ENCODE measurements at places on chromosomes 5 and 9.

DNA sequence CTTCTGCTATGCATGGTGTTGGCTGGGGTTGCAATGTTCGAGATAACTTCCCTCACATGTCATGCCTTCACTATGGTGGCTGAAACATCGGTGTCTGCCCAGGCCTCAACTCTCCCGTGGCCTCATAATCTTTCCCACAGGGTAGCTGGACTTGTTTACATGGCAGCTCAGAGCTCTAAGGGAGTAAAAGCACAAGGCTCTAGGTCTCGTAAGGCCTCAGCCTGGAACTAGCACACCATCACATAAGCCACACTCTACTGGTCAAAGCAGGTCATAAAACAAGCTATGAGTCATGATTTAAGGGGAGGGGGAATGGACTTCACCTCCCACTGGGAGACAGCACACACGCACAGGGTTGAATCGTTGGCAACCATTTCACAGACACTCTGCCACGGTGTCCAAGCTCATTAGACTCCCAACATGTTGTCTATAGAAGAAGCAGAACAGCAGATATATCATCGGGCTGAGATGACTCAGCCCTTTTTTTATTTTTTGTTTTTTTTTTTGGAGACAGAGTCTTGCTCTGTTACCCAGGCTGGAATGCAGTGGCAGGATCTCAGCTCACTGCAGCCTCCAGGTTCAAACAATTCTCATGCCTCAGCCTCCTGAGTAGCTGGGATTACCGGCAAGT, 66.8 kb upstream of the IL17B start:
- peak; percentile 82 for DNase-seq

DNA sequence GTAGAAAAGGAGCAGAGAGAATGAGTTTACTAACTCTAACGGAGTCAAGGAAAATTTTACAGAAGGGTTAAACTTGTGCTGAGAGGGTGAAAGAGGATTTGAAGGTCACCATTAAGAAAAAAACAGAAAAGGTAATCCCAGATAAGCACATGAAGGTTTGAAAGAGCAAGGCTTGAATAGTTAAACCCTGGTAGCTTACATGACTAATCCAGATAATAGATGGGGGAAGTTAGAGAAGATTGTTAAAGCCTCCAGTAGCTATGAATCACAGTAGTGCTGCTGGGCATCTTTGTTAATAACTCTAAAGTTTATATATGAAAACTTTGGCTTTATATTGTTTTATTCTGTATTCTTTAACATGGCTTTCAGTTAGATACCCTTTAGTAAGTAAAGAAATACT, 354.5 kb upstream of the FTMT start:
- DNase-seq: no peak

DNA sequence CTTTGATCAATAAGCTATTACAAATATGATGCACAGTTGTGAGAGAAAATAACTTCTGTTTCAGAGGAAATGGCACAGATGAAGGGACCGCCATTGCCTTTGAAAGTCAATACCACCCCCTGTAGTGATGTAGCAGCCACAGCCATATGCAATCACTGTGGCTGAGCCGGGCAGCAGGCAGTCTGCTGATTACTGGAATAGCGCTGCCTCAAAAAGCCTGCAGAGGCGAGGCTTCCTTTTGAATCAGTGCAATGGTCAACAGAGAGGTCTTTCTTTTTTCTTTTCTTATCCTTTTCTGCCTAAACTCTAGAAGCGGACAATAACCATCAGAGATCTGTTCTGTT, 265.1 kb upstream of the TAS2R1 start:
- no peak for DNase-seq

GRCh38 chr9:135602789-135603481, 36.4 kb downstream of the GLT6D1 start:
- peak; percentile 71 for DNase-seq

GRCh38 chr5:90056911-90057705, 352.4 kb downstream of the CETN3 start:
- no peak for DNase-seq

GRCh38 chr5:113804264-113804663, 290.8 kb downstream of the YTHDC2 start:
- DNase-seq: no peak

DNA sequence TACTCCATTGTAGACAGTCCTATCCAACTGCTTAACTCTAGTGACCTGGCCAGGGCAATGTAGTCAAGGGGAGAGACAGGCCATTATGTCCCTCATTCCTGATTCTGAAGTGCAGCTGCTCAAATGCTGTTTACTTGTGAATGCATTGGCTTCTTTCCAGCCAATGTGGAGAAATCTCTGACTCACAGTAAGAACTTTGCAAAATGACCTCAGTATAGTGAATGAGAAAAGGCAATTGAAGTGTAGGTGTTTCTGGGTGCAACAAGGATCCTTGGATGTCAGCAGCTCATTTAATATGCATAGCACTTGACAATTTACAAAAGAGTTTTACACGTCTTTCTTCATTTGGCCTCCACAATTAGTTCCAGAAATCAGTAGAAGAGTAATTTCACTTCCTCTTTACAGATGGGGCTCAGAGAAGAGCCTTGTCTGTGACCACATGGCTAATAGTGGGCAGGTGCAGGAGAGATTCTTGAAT, 367.2 kb downstream of the OSTF1 start:
- DNase-seq: no peak

GRCh38 chr9:18063856-18064390, 410.0 kb upstream of the ADAMTSL1 start:
- no peak for DNase-seq

DNA sequence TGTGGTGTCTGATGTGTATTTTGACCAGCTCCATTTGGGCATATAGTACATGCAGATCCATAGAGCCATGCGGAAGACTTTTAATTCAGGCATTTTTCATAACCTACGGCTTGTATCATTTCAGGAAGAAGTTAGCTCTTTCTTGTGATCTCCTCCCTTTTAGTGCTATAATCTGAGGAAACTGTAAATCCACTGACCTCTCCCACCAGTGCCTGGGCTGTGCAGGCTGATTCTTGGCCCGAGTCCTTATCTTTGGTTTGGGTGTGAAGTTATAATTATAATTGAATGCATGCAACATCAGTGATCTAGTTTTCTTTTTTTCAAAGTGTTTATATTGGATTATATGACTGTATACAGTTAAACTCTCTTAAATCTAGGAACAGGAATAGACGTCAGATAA, 247.9 kb downstream of the PCSK5 start:
- no peak for DNase-seq

- DNase-seq: peak; percentile 75
Measured at GRCh38 chr5:95620030-95620869, at the start of gene GPR150. Gene GPR150 (plus strand): TSS chr5:95620087. CDS start chr5:95620276, 189 bp downstream.

DNA sequence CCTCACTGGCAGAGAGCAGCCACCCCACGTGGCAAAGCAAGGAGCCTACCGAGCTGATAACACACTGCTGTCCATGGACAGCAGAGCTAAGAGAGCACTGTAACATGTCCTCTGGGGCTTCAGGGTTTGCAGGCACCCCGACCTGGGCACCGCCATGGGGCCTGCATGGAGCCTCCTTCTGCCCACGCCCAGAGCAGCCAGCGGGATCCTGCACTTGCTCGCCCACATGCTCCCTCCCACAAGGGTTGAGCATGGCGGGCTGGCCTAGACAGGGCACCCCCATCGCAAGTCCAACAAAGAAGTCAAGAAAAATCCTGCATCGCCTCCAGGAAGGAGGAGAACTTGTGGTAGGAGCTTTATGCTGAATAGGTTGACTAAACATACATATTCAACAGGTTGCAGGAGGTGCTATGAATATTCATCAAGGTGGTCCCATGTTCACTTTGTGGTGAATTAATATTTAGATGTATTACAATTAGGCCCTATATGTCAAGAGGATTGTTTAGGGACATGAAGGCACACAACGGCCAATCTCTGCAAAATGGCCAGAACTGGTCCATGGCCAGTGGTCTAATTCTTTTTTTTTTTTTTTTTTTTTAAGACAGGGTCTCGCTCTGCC, 3.8 kb upstream of the MIGA2 start:
- DNase-seq: no peak

DNA sequence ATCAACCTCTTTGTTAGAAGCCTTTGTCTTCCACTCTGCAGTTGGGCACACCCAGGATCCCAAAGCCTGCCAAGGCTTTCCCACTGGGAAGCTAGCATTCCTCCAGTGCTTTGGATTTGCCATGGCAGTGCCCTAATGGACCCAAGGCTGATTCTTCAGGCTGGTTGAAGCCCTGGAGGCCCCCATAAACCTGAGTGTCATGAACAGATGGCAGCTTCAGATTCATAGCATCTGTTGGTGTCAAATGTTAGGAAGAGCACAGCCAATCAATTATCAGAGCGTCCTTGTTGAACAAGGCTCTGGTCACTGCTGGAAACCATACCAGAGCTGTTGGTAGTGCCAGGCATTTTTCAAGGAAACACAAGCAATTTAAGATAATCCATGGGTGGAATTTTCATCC, 241.1 kb upstream of the KLF4 start:
- DNase-seq: no peak

GRCh38 chr5:72248410-72248981, 71.5 kb downstream of the MRPS27 start:
- DNase-seq: peak; percentile 61

DNA sequence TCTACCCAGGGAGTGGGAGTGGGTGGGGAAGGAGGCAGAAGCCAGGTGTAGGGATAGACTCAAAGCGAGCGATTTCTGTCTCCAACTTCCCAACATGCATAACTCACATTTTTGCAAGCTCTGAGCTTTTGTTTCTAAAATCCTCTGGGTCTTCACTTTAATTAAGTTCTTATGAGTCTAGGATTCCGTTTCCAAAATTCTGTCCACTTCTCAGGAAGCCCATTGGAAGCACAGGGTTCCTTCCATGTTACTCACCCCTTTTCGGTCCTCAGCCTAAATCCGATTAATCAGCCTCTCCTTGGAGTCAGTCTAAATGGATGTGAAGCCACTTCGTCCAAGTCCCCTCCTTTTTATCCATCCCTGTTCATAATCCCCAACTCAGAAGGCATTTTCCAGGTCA, 1.4 kb downstream of the GPX3 start:
- no peak for DNase-seq

- DNase-seq: peak; percentile 48
Measured at GRCh38 chr9:112755675-112756074, 5.1 kb downstream of the SNX30 start.

GRCh38 chr5:176837707-176838115, 27.4 kb downstream of the UNC5A start:
- peak; percentile 90 for DNase-seq

GRCh38 chr5:149902177-149902576, 42.4 kb downstream of the PDE6A start:
- no peak for DNase-seq

DNA sequence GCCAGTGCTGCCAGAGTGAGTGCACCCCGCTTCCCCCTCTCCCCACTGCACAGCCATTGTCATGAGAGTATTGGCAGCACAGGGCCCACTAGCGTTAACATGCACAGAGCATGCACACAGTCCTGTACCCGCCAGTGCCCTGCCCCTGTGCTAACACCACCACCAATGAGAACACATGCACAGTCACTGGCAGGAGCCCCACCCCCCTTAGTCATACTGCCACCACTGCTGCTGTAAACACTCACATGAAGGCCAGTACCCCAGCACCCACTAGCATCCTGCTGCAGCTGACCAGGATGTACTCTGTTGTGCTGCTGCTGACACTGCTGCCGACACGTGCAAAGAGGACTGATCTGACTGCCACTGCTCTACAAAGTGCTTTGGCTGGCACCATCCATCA, 19.5 kb upstream of the RANBP6 start:
- no peak for DNase-seq

DNA sequence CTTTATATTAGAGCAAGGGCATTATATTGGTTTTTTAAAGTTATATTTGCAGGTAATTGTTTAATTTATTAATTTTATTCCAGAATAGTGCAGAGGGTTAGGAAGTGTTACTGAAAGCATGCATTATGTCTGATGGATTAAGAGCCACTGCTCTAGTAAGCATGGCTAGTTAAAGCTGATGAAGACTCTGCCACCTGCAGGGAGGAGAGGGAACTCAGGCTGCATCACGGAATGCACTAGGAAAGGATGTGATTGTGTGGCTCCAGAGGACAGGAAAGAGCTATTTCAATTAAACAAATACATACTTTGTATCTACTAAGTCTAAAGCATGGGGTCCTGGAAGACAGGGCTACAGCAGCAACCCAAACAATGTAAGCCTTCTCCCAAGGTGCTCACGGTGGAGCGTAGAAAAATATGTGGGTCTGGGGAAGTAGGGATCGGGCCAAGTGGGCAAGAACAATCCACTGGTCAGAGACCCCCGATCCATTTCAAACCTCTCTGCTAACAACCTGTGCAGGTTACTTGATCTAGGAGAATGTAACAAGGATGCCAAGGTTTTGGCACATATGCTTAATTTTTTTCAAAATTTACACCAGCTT, 15.3 kb upstream of the GRXCR2 start:
- peak; percentile 50 for DNase-seq
